ENCODE measurements at places on chromosomes 3 and 15.

DNA sequence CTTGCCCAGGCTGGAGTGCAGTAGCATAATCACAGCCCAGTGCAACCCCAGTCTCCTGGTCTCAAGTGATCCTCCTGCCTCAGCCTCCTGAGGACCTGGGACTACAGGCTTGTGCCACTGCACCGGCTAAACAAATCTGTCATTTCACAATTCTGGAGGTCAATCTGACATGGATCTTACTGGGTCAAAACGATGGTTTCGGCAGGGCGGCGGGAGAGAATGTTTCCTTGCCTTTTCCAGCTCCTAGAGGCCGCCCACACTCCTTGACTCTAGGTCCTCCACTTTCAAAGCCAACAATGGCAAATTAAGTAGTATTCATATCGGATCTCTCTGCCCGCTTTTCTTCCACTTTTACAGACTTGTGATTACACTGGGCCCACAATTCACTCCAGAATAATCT is 14.8 kb downstream of the ATP10A start:
- DNase-seq = no peak

DNA sequence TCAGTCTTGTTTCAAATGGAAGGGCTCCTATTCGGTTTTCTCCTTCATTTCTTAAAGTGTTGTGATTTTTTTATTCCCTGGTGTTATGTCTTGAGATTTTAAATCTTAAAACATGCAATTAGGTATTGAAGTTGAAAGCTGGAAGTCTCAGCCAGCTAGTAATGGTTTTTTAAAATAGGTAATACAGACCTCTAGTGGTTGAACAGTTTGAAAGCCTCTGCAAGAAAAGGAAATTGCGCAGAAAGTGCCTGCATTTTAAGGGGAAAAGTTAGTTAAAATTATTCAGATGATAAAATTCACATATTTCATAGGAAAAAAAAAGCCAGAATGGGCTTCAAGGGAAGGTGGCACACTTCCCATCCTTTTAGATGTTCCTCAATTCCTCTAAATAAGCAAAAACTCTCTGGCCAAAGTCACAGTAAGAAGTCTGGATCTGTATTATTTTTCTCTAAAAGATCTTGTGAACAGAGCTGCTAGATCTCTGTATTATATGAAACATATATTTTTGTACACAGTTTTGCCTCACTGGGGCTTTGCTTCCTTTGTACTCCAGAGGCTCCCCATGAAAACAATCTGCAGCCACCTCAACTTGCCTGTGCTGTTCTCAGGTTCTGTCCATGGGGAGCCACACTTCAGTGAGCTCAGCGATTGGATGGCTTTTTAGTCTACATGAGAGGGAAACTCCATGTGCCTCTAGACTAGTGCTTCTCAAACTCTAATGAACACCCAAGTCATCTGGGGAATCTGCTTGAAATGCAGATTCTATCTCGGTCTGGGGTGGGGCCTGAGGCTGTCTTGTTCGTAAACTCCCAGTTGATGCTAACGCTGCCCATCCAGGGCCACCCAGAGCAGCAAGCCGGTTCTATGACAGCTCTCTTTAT is 21.5 kb downstream of the AGTR1 start:
- DNase-seq = no peak

GRCh38 chr3:150828997-150829396 is 66.0 kb upstream of the SIAH2 start:
- no peak for DNase-seq

- DNase-seq = no peak
Measured at GRCh38 chr3:187013159-187013716, 82.9 kb downstream of the ST6GAL1 start.

DNA sequence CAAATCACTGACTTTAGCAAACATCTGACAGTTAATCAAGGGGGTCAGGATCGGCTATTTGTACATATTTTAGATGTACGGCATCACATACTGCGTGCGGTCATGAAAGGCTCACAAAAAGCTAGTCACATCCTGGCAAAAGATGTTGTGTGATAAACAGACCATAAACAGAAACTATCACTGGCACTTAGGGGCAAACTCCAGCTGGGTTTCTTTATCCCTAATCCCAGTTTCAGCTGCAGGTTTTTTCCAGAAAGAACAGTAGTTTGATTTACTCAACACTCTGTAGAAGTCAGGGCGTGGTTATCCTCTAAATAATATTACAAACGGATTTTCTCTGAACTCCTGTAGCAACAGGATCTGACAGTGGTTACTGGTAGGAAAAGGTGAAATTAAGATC is 112.4 kb upstream of the BHLHE40 start:
- peak; percentile 31 for DNase-seq

GRCh38 chr3:63934041-63934866 is 22.1 kb upstream of the SCAANT1 start:
- no peak for DNase-seq

GRCh38 chr3:14274999-14275961 is 96.7 kb downstream of the LSM3 start:
- DNase-seq = no peak

Data from NCI-H1417 (cell line).